ENCODE measurements at places on chromosomes 6 and 20. TPM values are rescaled to one million over a fixed set of nuclear protein-coding genes. Genes with fewer than 3 reads are reported as not detected.
A peak's percentile ranks its signal among the peaks of the same experiment; 100 is the strongest.

DNA sequence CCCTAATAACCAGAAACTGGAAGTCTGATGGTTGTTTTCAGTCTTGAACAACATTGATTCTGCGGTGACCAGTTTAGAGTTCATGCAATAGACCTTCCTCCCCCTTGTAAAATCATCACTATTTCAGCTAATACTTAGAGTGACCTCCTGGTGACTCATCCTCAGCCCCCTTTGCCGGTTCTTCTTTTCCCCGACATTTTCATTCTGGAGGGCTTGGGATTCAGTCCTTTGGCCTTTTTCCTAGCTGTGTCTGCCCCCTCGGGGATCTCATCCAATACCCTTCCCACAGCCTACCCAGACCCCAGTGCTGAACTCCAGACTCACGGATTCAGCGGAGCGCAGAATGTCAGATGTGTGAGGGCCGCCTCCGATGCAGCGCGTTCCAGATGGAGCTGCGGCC, 7.5 kb upstream of the BHLHE23 start:
- H3K36me3 ChIP-seq, result no peaks in the 10 kb centered on the region
- H3K4me3 ChIP-seq, result no peak overlapping the region
- H3K4me1 ChIP-seq, result peaks cover 4% of the 10 kb centered on the region
- DNase-seq, result no peak
- H3K27ac ChIP-seq, result no peak overlapping the region
- peaks cover 99% of the 10 kb centered on the region for H3K27me3 ChIP-seq

GRCh38 chr6:96276305-96276704, 245.3 kb upstream of the UFL1 start:
- no peaks in the 10 kb centered on the region for H3K27me3 ChIP-seq
- H3K36me3 ChIP-seq, result no peaks in the 10 kb centered on the region
- H3K4me3 ChIP-seq, result no peak overlapping the region
- no peaks in the 10 kb centered on the region for H3K4me1 ChIP-seq
- no peak overlapping the region for H3K27ac ChIP-seq

The LCA5 gene
- 11.5 TPM for total RNA-seq

DNA sequence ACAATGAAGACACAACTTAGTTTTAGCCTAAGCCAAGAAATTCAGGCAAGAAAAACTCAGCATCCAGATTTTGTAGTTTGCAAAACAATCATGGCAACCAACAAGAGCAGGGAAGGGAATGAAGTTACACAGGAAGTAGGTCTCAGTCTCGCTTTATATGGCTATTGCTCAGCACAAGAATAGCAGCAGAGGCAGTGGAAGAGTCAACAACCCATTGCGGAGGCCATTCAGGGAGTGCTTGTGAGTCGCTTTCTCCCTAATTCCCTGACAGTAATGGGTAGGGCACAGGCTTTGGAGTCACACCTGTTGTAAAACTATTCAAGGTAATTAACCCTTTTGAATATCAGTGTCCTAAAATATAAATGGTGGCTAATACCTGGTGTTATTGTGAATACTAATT, 238.5 kb downstream of the HDGFL1 start:
- H3K36me3 ChIP-seq, result no peaks in the 10 kb centered on the region
- no peak overlapping the region for H3K4me3 ChIP-seq
- H3K27me3 ChIP-seq, result no peaks in the 10 kb centered on the region
- no peak overlapping the region for H3K27ac ChIP-seq
- no peaks in the 10 kb centered on the region for H3K4me1 ChIP-seq

DNA sequence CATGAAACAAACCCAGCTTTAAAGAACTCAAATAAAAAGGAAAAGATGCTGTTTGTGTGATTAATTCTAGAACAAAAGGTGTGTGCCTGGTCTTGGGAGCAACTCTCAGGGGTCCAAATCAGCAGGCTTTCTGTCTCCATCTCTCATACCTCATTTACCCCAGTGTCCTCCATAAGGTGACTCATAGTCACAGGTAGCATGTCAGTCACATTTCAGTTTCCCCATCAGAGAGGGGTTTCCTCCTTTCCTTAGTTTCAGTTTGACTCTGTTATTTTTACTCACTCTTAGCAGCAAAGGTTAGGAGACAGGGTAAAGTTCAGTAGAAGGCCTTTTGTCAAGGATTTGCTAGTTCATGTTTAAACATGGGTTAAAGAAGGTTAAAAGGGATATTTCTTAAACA, 46.2 kb downstream of the OGFRL1 start:
- DNase-seq, result no peak
- peaks cover 9% of the 10 kb centered on the region for H3K4me1 ChIP-seq
- no peak overlapping the region for H3K27ac ChIP-seq
- no peaks in the 10 kb centered on the region for H3K27me3 ChIP-seq

- no peak within 1 kb of the TSS for H3K27ac ChIP-seq
- DNase-seq, result no peak
Measured at GRCh38 chr6:71886184-71887005, at the start of gene RIMS1. Gene RIMS1 (plus strand): TSS chr6:71886550. CDS start chr6:71887024, 474 bp downstream.

DNA sequence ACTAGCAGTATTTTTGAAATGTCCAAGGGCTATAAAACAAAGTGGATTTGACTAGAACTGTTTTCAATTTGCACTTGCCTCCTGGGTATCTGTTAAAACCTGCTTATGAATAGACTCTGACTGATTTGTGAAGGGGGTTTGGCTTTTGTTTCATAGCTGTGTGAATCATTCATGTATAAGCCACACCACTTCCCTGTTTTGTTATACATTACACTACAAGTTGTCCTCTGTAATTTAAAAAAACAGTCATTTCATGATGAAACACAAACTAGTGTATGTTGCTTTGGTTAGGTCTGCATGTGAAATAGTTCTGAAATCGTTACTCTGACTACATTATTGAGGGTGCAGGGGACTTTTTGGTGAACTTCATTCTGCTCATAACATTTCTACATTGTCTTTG, 121.7 kb downstream of the NKAIN2 start:
- H3K4me1 ChIP-seq, result peaks cover 6% of the 10 kb centered on the region
- no peaks in the 10 kb centered on the region for H3K27me3 ChIP-seq
- no peak overlapping the region for H3K27ac ChIP-seq
- H3K4me3 ChIP-seq, result no peak overlapping the region
- no peak for DNase-seq
- no peaks in the 10 kb centered on the region for H3K36me3 ChIP-seq

The BPIFB4 gene
- not detected for total RNA-seq

The GSTA2 gene
- total RNA-seq, result not detected

The GRIK2 gene
- total RNA-seq, result 0.46 TPM

The TSBP1 gene
- total RNA-seq, result not detected

The RAB23 gene
- total RNA-seq, result 73.1 TPM

- H3K4me1 ChIP-seq, result peaks cover 21% of the 10 kb centered on the region
- peak overlapping the region; percentile 89 for H3K27ac ChIP-seq
- no peak for DNase-seq
- H3K36me3 ChIP-seq, result no peaks in the 10 kb centered on the region
- no peaks in the 10 kb centered on the region for H3K27me3 ChIP-seq
Measured at GRCh38 chr20:49562311-49563014, 5.5 kb downstream of the PTGIS start.

DNA sequence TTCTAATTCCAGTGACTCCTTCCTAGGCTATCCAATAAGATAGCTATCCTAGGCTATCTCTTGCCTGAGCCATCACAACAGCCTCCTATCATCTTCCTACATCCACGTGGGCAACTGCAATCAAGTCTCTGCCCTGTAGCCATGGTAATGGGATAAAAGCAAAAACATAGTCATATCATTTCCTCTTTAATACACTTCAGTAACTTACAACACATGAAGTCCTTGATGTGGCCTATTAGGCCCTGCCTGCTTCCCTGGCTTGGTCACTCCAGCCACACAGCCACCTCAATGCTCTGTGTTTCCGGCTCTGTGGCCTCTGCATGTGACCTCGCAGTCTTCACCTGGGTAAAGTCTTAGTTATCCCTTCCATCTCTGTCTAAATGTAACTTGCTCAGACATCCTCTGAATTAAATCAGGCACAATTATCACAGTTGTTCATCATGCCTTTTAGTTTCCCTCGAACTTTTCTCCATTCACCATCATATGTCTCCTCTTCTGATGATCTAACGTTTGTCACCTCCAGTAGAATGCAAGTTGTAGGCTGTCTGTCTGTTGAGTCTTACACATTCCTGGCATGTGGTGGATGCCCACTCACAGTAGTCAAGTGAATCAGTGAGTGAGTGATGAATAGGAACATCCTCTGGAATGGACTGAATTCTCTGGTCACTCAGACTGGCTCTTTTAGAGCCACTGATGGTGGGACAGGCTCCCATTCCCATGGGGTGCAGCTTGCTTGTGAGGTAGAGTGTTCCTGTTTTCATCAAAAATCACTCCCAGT, 229.4 kb downstream of the TBC1D7 start:
- H3K36me3 ChIP-seq, result no peaks in the 10 kb centered on the region
- no peak for DNase-seq
- H3K27ac ChIP-seq, result no peak overlapping the region
- no peak overlapping the region for H3K4me3 ChIP-seq

The HLA-DMB gene
- 8.0 TPM for total RNA-seq

The MCCD1 gene
- total RNA-seq, result not detected

The CNR1 gene
- total RNA-seq, result 7.1 TPM

DNA sequence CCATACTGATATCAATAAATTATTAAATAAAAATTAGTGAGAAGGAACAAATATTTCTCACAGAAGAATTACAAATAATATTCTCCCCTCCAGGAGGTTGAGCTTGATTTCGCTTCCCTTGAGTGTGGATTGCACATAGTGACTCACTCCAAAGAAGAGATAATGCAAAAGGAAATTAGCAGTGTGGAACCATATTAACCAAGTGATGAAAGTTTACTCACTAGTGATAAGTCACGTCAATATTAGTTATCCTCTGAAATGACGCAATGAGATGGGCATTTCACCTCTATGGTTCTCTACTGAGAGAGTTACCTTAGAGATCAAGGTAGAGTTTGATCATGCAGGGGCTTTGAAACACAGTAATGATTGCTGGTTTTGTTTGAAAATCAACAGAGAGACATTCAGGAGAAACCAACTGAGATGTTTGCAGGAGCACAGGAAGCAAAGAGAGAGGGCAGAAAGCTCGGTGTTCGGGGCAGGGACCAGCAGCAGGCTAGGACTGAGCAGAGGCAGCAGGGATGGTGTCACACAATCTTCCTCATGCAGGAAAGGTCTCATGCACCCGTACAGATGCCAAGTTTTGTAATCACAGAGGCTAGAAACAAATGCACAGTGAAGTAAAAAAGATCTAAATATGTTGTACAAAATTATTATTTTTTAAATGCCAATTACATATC, 634.5 kb downstream of the QKI start:
- peaks cover 3% of the 10 kb centered on the region for H3K27me3 ChIP-seq
- H3K4me1 ChIP-seq, result no peaks in the 10 kb centered on the region
- no peak for DNase-seq

DNA sequence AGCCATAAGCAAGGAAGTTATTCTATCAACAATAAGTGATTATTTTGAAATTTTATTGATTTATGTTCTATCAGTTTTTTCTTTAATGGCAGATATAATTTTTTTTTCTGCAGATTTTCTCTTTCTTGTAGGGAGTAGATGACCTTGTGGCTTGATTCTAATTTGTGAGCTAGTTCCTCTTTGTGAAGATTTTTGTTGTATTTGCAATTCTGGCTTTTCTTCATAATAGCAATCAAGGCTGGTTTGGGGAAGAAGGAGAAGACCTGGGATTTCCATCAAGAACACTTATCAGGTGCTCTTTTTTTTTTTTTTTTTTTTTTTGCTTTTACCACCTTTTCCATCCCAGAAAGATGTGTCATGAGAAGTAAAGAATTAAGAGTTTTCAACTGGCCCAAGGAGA, 324.2 kb upstream of the MAN1A1 start:
- H3K27ac ChIP-seq, result no peak overlapping the region
- no peaks in the 10 kb centered on the region for H3K4me1 ChIP-seq
- no peaks in the 10 kb centered on the region for H3K27me3 ChIP-seq
- DNase-seq, result no peak
- H3K36me3 ChIP-seq, result no peaks in the 10 kb centered on the region

GRCh38 chr20:31666258-31667042, 28.7 kb downstream of the COX4I2 start:
- no peaks in the 10 kb centered on the region for H3K27me3 ChIP-seq
- H3K27ac ChIP-seq, result peak overlapping the region; percentile 68
- no peak for DNase-seq
- H3K4me1 ChIP-seq, result peaks cover 94% of the 10 kb centered on the region
- peaks cover 22% of the 10 kb centered on the region for H3K36me3 ChIP-seq

The BMP5 gene
- 3.5 TPM for total RNA-seq

DNA sequence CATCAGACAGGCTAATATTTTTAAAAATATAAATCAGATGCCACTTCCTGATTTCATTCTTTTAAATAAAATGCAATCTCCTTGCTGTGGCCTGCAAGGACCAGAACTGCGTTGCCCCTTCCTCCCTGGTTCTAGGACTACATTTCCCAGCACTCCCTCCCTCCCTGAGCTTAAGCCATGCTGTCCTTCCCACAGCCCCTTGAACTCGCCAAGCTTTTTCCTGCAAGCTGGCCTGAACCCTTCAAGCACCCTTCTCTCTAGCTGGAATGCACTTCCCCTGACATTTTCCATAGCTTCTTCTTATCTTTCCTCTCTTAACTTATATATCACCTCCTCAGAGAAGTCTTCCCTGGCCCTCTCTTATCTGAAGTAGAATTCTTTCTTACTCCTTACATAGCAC, 6.1 kb upstream of the DOK5 start:
- no peak overlapping the region for H3K27ac ChIP-seq
- H3K4me3 ChIP-seq, result no peak overlapping the region
- no peak for DNase-seq
- no peaks in the 10 kb centered on the region for H3K36me3 ChIP-seq
- no peaks in the 10 kb centered on the region for H3K4me1 ChIP-seq
- H3K27me3 ChIP-seq, result no peaks in the 10 kb centered on the region

DNA sequence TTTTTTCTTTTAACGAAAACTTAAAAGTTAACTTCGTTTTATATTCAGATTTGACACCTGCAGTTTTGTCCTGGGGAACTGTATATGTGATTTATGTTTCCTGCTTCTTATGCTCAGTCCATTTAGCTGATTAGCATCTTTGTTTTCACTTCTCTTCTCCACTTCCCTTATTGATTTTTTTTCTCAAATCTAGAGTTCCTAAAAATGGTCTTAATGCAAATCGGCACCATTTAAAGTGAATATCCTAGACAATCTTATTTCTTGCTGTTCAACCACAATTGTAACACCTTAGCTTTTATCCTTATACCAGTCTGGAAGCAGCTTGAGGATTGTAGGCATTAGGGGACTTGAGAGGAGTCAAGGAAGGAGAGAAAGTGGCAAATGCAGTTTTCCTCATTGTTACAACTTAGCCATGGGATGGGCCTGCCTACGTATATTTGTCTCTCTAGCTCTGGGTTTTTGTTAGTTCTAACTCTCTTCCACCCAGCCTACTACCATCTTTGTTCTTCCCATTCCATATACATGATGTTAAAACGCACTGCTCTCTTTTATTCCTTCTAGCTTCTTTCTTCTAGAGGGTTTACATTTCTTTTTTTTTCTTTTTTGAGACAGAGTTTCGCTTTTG, 8.5 kb downstream of the QRSL1 start:
- H3K4me1 ChIP-seq, result peaks cover 6% of the 10 kb centered on the region
- H3K27me3 ChIP-seq, result no peaks in the 10 kb centered on the region
- H3K27ac ChIP-seq, result no peak overlapping the region
- DNase-seq, result no peak
- H3K4me3 ChIP-seq, result no peak overlapping the region
